ENCODE measurements at places on chromosomes 13 and 19. TPM values are rescaled to one million over a fixed set of nuclear protein-coding genes. Genes with fewer than 3 reads are reported as not detected.

ZFP36 gene
- total RNA-seq = 56.6 TPM

ZNF98 gene
- total RNA-seq = 12.1 TPM

LNX2 gene
- total RNA-seq = 11.6 TPM

CDADC1 gene
- total RNA-seq = 7.7 TPM

Measured in metanephros (tissue), 2 donors.